Effector CD4-positive, alpha-beta T cell (primary cell): ENCODE measurements at places on chromosomes 7 and 10.

DNA sequence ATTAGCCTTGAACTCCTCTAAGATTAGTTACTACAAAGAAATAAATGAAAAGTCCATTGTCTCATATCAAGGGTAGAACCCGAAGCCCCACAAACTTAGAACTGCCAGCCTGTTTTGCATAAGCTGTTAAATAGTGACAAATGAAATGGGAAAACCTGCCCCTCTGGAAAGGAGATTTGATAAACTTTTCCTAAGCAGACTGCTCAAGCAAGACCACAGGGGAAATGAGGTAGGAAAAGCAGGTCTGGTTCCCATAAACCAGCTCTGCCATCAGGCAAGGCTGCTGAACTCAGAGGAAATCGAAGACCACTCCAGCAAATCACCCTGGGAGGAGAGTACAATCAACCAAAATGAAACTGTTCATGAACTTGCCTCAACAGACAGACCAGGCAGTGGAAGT lies 181.5 kb upstream of the AOAH start:
- no peak for DNase-seq

DNA sequence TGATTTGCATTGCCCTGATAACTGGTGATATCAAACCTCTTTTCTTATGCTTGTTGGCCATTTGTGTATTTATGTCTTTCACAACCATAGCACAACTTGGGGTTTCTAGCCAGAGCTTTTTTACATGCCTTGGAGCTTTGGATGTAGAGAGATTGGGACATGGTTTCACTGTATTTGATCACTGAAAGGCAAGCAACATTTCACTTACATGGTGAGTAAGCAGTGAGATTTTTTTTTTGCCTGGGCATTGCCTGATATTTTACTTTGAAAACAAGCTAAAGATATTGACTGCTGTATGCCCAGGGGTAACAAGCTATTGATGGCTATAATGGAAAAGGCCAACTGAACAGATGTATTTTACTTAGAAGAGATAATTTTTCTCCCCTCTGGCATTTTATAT lies 259.0 kb downstream of the PHTF2 start:
- DNase-seq: no peak

DNA sequence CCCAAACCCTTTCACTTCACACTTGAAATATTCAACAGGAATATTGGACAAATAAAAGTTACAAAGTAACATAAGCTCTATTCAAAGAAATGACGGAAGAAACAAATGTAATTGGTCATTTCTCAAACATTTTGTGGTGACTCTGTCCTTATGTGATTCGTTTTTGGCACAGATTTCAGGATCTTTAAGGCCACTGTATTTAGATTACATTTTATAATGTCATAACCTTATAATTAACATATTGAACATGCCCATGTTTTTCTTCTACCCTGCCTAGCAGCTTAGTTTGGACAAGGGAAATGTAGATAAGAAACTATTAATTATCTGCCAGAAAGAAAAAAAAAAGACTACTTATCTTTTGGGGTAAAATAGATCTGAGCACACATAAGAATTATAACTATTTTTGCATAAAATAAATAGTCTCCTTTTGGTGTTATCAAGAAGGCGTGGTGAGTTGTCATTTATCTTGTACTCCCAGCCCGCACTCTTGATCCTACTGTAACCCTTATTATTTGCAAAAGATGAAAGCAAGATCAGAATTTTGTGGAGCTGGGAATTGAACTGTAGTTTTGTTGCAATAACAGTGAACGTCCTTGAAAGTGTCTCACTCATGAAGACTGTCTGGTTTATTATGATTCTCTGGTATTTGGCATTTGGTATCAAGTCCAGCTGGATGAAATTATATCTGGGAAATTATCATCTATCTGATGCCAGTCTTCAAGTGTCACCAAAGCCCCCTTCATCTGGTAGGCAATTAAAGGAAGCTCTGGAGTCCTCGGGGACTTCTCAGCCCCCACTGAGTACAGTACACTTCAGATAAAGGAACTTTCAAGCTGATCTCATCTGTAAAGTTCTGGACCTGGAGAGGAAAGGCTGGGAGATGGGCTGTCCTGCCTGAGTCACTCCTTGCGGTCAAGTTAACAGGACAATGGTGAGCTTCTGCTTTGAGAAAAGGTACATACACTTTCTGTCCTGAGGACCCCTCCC lies 175.7 kb upstream of the INHBA start:
- DNase-seq: no peak

GRCh38 chr7:136845899-136846465 lies 22.5 kb upstream of the CHRM2 start:
- DNase-seq: no peak

DNA sequence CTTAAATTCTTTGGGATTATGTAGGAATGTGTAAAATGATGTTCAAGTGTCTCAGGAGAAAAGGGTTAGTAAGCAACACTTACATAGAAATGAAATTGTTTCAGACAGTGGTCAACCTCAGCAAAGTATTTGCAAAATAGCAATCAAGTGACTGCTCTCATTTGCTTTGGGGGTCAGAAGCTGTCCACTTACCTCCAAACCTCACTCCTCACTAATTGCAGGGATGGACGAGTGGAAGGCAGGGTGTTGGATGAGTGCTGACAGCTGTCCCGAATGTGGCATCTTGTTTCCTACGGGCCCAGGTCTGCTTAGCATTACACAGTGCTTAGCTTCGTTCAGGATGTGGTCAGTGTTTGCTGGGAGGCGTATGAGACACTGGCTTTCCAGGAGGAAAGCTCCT lies 437.0 kb downstream of the SUGCT start:
- DNase-seq: no peak

DNA sequence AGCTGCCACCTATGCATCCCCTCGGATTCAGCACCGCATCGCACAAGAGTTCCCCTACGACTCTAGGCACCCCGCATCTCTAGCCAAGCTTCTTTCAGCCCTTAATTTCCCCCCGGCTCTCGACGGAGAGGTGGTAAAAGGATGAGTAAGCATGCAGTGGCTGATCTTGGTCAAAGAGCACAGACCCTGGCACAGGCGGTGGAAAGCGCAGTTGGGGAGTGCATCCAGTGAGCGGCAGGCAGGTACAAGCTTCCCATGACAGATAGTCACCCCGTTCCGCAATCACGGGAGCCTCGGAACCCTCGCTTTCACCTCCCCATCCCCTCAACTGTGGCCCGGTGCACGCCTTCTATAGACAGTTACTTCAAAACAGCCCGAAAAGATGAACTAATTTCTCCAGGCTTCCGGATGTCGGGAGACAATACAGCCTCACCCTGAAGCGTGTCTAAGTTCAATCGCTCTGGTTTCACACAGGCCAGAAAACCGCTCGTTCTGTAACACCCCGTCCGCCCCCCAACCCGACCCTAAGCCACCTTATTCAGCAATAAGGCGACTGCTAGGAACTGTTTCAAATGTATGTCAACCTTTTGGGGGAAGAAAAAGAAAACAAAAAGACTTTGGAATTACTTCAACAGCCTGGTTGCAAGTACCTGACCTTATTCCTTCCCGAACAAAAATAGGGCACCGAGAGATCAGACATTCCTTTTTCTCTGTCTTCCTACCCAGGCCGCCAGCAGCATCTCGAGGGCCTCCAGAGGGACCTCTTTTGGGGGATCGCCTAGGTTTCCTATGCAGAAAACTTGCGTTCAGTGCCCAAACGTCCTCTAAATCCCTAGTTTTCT lies 1.4 kb downstream of the RHEB start:
- DNase-seq: peak; percentile 43

DNA sequence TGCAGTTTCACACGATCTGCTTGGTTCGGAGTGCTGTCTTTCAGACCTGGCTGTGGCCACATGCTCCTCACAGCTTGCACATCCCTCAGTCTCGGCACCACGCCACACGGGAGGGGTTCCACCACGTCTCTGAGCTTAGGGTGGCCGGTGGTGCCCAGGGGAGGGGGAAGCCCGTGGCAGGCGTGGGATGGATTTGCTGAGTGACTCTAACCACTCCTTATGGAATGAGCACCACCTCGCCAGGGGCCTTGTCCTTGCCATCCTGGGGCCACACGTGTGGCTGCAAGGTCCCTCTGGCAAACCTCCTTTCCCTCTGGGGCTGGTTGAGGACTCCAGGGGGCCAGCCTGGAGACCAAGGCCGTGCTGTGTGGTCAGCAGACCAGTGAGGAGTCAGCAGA lies 29.1 kb upstream of the FAM20C start:
- DNase-seq: no peak

GRCh38 chr7:98619450-98620321 lies 2.6 kb downstream of the NPTX2 start:
- no peak for DNase-seq

- no peak for DNase-seq
These were observed 412 bp upstream of the PPIA start for GRCh38 chr7:44796034-44796503.

- no peak for DNase-seq
These were observed 6.9 kb upstream of the HILPDA start for GRCh38 chr7:128448751-128449302.

DNA sequence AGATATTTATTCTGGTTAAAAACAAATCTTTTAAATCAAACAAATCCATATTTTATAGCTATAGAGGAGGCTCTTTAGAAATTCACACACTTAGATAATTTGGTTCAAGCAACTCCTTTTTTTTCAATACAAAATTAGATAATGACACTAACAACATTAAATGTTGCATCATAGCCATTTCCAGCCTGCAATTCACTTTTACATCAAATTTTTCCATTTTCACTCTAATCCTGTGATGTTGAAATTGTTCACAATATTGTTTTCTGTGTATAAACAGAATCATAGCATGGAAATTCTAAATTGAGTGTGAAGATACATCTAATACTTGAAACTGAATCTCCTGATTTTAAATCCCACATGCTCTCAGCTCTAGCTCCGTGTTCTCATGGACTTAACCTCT lies 482.6 kb downstream of the INHBA start:
- DNase-seq: no peak

- DNase-seq: no peak
These were observed 286.9 kb upstream of the NFE2L3 start for GRCh38 chr7:25864943-25865751.
